Fibroblast of upper back skin (primary cell): ENCODE measurements at places on chromosomes 6 and 20.

DNA sequence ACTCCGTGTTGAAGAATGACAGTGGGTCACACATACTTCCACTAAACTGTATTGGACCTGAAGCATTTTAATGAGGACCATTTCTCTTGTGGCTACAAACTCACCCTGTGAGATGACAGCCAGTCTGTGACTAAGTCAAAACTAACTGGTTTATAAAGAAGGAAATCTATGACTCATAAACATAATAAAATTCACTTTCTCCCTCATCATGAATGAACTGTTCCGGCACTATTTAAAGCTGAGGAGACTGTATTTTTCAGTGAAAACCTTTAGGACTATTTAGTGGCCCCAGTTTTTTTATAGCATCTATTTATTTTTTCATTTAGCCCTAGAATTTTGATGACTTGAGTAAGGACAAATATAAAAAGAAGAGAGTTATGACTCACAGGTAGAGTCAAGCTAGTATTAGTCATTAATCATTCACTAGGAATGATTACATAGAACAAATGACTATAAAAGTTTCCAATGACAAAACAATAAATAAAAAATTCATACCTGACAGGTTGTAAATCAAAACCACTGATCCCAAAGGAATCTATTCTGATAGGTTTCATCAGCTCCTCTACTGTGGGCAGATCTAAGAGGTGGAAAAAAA lies 34.2 kb downstream of the CEP162 start:
- peak; percentile 76 for DNase-seq

DNA sequence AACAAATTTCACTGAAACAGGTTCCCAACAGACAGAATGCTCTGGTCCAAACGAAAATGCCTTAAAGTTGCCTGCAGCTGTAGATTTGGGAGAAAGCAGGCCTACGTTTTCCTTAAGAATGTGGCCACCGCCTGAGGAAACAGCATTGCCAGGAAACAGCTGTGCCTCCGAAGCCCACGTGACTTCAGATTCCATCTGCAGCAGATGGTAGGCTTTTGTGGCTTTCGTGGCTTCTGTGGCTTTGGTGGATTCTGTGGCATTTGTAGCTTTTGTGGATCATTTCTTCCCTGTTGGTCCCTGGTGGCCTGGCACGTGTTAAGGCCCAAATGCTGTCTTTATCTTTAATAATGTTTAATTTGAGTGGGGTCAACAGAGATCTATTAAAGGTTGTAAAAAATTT lies 222.9 kb downstream of the TTLL2 start:
- peak; percentile 14 for DNase-seq

- DNase-seq = no peak
Observed at GRCh38 chr6:11688425-11688709, 90.2 kb downstream of the ADTRP start.

DNA sequence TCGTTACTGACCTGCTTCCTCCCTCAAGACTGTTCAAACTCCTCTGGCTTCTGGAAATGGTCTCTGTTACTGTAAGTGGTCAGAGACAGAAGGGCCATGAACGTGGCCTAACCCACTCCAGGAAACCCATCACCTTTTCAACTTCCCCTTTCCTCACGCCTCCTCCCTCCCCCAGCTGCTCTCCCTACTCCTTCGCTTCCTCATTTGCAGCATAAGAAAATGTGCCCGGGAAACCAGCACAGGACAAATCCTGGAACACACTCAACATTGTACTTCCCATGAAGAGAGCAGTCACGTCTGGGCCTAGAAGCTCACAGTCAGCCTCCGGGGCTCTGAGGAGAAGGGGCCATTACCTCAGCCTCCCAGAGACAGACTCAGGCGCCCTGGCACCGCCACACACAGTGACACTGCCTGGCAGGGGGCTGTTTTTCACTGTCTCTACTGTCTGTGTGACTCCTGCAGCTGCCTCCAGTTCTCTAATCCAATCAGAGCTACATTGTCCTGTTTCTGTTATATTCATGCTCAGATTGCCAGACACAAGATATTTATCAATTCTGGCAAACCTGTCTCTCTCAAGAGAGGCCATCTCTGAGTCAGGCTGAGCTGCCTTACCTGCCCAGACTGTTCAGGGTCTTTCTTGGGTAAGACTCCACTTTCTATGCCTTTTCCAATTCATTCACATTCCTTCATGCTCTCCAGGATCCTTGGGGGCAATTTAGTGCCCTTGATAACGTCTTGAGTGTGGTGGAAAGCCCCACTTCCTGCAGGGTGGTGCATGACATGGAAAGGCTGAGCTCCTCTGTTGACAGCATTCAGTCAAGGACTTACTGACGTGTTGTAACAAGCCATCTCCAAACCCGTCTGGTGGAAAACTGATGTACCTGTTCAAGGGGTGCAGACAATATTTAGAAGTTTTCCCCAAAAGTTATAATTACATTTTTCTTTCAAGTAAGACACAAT lies 242.2 kb downstream of the HIVEP2 start:
- DNase-seq = no peak

- DNase-seq = no peak
Observed at GRCh38 chr20:4905613-4906012, 95.7 kb downstream of the SLC23A2 start.

- no peak for DNase-seq
Observed at GRCh38 chr6:125886914-125887313, 69.7 kb upstream of the HINT3 start.

GRCh38 chr20:41245086-41245707 lies 72.3 kb downstream of the ZHX3 start:
- no peak for DNase-seq

DNA sequence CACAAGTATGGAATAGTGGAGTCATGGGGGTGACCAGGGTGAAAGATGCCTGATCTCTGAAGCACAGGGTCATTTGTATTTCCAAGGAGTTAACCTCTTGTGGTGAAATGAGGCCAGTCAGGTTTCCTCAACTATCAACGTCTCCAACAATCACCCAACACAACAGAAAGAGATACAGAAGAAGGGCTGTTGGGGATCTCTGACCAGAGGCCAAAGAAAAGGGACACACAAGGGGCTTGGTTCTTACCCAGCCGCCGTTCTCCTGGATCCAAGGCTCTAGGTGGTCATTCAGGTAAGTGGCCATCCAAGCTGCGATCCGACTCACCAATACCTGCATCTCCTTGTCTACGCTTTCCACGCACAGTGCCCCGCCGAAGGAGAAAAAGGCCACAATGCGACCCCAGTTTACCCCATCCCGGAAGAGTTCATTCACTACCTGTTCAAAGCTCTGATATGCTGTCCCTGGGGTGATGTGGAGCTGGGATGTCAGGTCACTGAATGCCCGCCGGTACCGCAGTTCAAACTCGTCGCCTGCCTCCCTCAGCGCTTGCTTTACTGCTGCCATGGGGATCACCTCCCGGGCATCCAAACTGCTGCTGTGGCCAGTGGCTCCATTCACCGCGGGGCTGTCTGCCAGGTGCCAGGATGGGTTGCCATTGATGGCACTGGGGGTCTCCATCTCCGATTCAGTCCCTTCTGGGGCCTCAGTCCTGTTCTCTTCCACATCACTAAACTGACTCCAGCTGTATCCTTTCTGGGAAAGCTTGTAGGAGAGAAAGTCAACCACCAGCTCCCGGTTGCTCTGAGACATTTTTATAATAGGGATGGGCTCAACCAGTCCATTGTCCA lies 1.0 kb downstream of the BCL2L1 start:
- no peak for DNase-seq

GRCh38 chr6:21771626-21772320 lies 178.2 kb downstream of the SOX4 start:
- DNase-seq = peak; percentile 35

DNA sequence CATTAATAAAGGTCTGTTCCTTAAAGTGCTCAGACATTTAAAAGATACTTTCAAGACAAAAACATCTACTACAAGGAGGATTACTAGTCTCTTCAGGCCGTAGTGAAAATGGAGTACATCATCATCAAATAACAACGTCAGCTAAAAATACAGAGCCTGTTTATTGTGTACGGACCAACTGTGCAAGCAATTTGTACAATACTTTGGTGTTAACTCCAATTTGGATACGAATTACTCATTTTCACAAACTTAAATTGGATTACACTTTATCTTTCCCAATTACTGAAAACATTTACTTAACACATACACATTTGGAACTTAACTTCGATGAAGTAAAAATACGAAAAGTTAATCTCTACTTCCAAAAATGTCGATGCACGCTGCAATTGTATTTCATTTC lies 802 bp downstream of the CYP39A1 start:
- no peak for DNase-seq

DNA sequence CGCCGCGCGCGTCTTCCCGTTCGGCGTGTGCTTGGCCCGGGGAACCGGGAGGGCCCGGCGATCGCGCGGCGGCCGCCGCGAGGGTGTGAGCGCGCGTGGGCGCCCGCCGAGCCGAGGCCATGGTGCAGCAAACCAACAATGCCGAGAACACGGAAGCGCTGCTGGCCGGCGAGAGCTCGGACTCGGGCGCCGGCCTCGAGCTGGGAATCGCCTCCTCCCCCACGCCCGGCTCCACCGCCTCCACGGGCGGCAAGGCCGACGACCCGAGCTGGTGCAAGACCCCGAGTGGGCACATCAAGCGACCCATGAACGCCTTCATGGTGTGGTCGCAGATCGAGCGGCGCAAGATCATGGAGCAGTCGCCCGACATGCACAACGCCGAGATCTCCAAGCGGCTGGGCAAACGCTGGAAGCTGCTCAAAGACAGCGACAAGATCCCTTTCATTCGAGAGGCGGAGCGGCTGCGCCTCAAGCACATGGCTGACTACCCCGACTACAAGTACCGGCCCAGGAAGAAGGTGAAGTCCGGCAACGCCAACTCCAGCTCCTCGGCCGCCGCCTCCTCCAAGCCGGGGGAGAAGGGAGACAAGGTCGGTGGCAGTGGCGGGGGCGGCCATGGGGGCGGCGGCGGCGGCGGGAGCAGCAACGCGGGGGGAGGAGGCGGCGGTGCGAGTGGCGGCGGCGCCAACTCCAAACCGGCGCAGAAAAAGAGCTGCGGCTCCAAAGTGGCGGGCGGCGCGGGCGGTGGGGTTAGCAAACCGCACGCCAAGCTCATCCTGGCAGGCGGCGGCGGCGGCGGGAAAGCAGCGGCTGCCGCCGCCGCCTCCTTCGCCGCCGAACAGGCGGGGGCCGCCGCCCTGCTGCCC lies 1.1 kb downstream of the SOX4 start:
- peak; percentile 54 for DNase-seq

- peak; percentile 47 for DNase-seq
Observed at GRCh38 chr6:35219683-35220326, 6.0 kb downstream of the SCUBE3 start.

DNA sequence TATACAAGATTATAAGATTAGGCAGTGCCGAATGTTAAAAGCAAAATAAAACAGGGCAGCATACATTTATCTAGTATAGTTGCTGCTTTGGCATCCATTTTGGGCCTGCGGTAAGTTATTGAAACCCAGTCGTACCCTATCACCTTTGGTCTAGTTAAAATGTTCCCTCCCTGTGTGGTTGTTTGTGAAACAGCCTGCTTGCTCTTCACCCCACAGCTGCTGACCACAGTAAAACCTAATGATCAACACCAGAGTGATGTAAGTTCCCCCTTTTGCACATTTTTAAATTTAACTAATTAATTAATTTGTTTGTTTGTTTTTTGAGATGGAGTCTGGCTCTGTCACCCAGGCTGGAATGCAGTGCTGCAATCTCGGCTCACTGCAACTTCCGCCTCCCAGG lies 50.3 kb upstream of the TXNDC5 start:
- DNase-seq = no peak

- DNase-seq = peak; percentile 80
Observed at GRCh38 chr6:74609871-74610270, 596.0 kb downstream of the COL12A1 start.

- DNase-seq = no peak
Observed at GRCh38 chr6:151010071-151010470, 144.6 kb downstream of the MTHFD1L start.
